ENCODE measurements at places on chromosomes 16 and 17.

DNA sequence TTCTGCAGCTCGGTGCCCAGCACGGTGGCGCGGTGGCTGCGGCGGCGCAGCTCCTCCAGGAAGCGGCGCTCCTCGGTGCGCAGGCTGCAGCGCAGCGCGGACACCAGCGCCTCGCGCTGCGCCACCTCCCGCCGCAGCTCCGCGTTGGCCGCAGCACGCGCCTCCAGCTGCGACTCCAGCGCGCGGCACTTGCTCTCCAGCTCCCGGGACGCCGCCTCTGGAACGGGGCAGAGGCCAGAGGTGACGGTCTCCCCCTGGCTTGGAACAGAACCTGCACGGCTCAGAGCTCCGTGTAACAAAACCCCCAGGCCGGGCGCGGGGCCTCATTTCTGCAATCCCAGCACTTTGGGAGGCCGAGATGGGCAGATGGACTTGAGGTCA, 13.2 kb upstream of the CLUH start:
- peak; percentile 36 for DNase-seq

DNA sequence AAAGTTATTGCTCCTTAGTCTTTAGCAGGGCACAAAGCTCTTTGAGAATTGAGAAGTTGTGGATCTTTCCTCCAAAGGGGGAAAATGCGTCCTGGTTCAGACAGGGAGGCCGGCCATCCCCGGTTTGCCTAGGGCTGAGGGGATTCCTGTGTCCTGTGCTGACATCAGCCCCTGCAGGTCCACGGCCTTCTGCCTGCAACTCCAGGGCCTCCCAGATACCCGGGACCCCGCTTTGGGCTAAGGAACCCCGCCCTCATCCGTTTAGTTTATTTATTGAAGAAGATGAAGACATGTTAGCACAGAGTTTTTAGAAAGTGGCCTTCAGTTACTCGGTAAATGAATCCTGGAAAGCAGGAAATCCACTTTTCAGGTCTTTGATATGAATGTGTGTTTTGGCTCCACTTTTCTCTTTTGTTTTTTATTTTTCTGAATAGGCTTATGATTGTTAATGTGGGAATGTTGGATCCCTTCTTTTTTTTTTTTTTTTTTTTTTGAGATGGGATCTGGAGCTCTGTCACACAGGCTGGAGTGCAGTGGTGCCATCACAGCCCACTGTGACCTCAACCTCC, 65.6 kb downstream of the CRISPLD2 start:
- no peak for DNase-seq

DNA sequence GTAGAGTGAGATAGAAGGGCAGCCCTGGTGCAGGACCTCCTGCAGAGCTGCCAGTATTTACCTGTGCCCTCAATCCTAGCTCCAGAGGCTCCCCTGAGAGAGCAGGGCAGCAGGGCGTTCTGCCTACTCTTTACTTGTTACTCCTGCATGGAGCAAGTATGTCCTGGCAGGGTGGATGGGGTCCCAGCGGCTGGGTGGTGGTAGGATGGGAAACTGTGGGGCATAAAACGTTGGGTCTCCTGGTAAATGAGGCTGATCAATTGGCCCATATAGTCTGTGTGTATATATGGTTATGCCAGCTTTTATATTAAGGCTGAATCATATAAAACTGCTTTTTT, 192.0 kb downstream of the NTN1 start:
- no peak for DNase-seq

DNA sequence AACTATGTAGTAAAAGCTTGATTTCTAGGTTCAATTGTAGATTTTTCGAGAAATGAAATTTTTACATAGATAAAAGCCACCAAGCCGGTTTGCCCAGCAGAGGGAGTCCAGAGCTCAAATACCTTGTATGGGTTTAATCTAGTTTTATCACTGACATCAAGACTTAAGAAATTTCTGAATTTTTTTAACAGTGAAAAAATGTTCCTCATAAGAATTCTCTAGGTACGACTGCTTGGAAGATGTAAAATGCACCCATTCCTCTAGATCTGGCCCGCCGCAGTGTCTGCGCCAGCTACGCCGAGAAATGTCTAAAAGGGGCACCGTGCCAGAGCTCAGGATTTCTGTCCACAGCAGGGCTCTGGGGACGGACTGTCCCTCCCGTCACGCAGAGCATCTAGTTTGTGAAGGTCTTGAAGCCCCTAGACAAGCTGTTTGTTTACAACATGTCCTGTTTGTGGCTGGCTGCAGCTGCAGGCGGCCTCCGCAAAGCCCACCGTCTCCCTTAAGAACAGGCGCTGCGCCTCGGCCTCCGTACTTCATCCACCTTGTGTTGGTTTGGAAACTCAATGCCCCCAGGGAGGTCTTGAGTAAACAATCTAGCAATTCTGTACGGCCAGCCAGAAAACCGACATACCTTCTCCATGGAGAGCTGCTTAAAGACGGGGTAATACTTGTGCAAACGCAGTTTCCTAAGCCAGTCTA, 24.8 kb downstream of the MAP1LC3B start:
- no peak for DNase-seq

GRCh38 chr17:6356562-6356961, 78.4 kb downstream of the AIPL1 start:
- DNase-seq = no peak

- no peak for DNase-seq
Observed at GRCh38 chr17:63476854-63477479, at the start of gene ACE. Gene ACE (plus strand): TSS chr17:63477061. CDS start chr17:63477095, 34 bp downstream.

GRCh38 chr17:4635823-4636375, 5.6 kb downstream of the ALOX15 start:
- no peak for DNase-seq

DNA sequence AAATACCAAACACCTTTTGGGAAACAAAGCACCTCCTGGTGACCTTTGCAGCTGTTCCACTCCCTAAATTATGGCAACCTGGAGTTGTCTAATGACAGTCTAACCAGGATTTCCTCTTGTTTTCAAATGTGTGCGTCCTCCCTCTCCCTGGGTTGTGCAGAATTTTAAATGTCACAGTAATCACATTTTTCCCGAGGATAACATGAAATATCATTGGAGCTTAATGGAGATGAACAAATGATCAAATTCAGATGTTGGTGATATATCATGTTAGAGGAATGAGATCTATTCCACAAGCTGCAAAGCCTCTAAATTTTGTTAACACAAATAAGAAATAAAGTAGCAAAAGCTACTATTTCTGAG, 86.9 kb upstream of the HLF start:
- DNase-seq = no peak

DNA sequence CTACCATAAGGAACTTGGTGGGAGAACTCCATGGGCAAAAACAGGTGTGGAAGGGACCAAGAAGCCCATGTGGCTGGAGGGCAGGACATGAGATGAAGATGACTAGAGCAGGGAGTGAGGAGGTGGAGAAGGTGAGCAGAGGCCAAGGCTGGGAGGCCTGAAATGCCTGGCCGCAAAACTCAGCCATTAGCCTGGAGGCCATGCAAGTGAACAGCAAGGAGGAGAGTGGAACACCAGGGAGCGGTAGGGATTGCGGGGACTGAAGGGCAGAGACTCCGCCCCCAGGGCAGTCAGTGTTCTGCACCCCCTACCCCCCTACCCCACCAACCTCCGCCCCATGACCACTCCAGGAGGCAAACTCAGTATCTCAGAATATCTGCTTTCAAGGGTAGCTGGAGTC, 17.0 kb downstream of the BCL7C start:
- DNase-seq = no peak

- DNase-seq = no peak
Observed at GRCh38 chr16:86850670-86851069, 272.3 kb downstream of the FOXL1 start.

- DNase-seq = no peak
Observed at GRCh38 chr17:10251212-10251948, 53.0 kb upstream of the GAS7 start.

GRCh38 chr17:18043491-18043890, 4.3 kb downstream of the GID4 start:
- DNase-seq = no peak

- no peak for DNase-seq
Observed at GRCh38 chr16:9014389-9014788, 50.7 kb upstream of the USP7 start.

DNA sequence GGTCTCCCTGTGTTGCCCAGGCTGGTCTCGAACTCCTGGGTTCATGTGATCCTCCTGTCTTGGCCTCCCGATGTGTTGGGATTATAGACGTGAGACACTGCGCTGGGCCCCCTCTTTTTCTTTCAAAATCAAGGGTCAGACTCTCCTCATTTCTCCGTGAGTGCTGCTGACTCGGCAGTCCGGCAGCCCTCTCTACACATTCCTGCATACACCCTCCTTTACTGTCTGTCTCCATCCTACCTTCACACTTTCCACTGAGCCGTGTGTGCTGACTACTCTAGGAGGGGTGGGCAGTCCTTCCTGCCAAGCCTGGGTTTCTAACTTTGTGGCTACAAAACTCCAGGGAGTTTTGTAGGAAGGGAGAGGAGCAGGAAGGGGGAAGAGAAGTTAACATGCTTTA, 195.2 kb downstream of the PARN start:
- DNase-seq = no peak

DNA sequence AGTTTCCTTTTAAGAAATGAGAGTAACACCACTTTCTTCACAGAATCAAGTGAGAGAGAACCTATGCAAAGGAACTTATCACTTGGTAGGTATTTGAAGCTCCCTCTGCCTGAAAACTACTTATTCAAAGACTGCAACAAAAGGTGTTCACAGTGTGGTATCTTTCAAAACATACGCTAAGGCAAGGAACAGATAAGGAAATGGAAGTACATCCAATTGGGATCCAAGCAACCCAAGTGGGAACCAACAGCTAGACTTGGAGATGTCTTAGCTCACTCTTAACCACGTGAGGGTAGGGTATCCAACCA, 431 bp upstream of the PPM1E start:
- no peak for DNase-seq

GRCh38 chr17:19702217-19702641, 14.2 kb downstream of the SLC47A2 start:
- no peak for DNase-seq

DNA sequence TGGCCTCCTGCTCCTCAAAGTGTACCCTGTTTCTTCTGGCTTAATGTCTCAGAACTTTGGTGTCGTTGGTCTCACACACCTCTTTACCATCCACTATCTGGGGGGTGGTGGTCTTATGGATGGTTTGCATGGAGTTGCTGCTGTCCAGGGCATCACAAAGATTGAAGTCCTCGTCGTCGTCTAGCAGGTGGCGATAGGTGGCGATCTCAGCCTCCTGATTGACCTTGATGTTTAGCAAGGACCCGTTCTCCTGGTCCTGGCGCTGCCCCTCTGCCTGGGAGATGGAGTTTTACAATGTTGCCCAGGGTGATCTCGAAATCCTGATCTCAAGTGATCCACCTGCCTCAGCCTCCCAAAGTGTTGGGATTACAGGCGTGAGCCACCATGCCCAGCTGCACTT, 31.1 kb upstream of the HELZ start:
- DNase-seq = no peak

DNA sequence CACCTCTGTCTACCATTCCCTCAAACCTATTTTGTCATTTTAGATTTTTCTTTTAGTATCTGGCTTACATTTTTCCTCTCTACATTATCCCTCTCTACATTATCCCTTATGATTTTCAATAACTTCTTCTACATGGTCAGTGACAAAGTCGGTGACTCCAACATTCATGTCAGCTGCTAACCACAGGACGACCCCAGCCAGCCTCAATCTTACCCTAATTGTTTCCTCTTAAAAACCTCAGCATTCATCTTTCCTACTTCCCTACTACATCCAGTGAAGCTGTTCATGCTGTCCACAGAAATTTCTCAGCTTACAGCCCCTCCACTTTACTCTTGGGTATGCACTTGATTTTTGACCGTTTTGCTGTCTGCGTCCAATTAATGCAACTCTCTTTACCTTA, 8.3 kb downstream of the MYH10 start:
- DNase-seq = no peak

DNA sequence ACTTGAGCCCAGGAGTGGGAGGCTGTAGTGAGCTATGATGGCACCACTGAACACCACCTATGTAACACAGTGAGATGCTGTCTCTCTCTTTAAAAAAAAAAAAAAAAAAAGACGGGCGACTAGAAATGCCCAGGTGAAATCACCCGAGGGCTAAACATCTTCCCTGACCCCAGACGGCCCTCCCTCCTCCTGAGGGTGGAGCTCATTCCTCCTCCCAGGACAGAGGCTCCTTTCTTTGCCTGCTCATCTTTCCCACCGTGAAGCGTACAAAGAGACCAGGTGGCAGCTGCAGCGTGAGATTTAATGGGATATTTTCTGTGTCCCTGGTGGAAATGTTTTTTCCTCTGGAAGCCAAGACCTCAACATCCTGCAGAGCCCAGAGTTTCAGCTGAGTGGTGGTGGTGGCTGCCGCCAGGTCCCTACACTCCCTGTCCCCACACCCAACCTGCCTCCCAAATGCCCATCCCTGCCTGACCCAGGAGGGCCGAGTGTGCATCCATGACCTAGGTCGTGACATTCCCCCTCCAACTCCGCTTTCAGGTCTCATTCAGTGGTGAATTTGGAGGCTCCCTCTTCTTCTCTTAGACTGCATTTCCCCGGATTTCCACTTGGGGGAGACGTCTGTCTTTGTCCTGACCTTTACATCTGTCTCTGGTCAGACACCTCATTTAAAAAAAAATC, 14.4 kb upstream of the GPRC5B start:
- DNase-seq = no peak

DNA sequence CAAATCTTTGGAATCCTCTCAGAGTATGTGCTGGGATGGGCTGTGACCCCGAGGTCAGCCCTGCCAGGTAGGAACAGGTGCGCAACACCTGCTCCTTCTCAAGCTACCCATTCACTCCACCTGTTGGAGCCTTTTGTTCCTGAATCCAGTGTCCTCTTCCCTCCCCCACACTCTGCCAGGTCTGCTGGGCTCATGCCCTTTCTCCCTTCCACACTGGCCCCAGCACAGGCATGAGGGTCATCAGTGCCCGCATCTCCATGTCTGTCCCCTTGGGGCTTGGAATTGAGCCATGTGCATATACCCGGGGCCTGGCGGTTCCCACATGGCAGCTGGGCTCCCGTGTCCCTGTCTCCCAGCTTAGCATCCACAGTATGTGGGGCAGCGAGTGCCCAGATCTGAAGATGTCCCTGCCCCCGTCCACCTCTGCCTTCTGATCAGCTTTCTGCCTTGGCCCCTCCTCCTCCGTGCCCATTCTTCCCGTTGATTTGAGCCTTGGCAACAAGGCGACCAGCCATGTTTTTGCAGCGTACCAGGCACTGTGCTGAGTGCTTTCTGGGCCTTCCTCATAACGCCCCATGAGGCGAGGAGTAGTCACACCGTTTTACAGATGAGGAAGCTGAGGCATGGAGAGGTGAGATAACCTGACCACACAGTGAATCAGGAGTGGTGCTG, 102.2 kb downstream of the RAP1GAP2 start:
- DNase-seq = no peak

DNA sequence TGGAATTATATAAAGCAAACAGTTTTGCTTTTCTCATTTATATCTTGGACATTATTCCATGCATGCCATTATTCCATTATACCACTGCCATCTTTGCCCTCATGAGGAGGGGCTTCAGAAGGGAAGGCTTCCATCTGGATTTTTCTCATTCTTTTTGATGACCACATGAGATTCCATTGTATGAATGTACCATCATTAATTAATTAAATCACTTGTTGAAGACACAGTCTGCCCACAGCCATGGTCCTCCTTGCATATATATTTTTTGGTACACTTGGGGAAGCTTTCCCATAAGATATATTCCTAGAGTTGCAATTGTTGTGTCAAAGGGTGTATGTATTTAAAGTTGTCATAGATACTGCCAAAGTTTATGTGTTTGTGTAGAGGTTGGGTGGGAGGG, 7.1 kb downstream of the ARL4D start:
- DNase-seq = no peak

All from stimulated activated CD4-positive, alpha-beta T cell treated with anti-CD3 and anti-CD28 coated beads, Interleukin-15, amount 100 ng/mL, for 1 hour (primary cell).